Natural killer cell (primary cell): ENCODE measurements at places on chromosomes 6 and 20.

- DNase-seq: no peak
Observed at GRCh38 chr20:24993337-24994185, 1.0 kb upstream of the APMAP start.

DNA sequence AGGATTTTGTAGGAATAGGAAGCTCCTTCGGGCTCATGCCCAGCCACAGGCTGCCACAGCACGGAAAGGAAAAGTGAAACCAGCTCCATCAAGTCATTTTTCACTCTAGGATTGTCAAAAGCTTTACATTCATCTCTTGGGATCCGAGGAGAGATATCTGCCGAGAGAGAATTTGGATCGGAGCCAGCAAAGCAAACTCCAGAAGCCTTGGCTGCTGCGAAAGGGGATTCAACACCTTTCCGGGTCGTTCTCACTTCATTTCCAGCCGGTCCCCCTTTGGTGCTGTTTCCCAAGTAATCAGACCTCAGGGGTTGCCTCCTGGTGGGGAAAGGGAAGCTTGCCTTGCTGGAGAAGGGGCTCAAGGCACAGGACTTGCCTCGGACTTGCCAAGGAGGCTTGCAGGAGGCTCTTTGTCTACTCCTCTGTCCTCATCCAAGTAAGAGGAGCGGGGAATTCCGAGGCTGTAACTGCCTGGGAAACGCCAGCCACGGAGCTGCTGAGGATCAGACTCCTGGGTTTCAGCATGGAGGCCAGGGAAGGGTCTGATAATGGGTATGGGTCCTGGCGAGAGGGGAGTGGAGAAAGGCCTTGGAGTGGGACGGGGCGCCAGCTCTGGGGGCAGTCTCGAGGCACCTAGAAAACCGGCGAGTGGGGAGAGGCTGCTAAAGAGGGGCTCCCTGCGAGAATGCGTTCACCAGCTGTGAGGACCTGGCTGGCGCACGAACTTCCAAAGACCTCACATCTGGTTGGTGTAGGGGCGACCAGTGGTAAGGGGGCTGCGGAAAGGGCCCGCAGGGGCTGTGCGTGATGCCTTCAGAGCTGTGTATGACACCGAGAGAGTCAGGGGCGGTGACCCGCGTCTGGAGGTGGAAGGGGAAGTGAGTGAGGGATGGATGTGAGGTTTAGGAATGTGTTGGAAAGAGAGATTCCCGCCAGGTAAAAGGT lies 702 bp downstream of the ETV7 start:
- no peak for DNase-seq

- DNase-seq: no peak
Observed at GRCh38 chr6:104402572-104402971, 457.1 kb downstream of the HACE1 start.

DNA sequence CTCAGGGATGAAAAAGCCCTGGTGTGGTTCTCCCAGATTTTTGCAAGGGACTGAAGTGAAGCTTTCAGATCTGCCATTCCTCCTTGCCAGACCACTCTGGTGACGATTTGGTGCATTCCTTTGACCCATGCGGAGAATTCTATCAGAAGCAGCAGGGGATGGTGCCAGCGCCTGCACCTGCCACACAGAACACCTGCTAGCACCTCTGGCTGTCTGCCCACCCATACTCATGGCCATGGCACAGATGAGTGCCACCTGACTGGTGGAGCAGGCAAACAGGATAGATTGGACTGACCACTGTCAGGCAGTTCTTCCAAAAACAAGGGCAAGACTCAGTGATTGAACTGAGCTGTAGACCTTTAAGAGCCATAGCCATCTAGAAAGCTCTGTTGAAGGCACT lies 107.1 kb downstream of the CDYL start:
- DNase-seq: no peak

GRCh38 chr6:46331461-46331860 lies 159.8 kb downstream of the RCAN2 start:
- no peak for DNase-seq

DNA sequence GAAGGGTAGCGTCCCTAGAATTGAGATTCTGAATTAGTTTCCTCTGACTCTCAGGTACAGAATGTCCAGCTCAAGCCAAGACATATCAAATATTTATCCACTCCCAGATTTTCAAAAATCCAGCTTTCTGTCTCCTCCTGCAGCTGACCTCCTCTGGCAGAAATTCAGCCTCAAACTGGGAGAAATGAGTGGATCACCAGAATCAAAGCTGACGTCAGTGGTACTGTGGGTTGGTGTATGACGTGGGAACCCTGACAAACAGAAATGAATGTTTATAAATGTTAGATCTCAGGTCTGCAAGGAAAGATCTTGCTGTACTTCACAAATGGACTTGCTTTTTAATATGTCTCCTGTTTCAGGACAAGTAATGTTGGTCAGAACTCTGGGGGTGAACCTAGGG lies 595.0 kb downstream of the PTPRT start:
- DNase-seq: no peak

- DNase-seq: no peak
Observed at GRCh38 chr6:169965657-169966311, 214.4 kb downstream of the ERMARD start.

DNA sequence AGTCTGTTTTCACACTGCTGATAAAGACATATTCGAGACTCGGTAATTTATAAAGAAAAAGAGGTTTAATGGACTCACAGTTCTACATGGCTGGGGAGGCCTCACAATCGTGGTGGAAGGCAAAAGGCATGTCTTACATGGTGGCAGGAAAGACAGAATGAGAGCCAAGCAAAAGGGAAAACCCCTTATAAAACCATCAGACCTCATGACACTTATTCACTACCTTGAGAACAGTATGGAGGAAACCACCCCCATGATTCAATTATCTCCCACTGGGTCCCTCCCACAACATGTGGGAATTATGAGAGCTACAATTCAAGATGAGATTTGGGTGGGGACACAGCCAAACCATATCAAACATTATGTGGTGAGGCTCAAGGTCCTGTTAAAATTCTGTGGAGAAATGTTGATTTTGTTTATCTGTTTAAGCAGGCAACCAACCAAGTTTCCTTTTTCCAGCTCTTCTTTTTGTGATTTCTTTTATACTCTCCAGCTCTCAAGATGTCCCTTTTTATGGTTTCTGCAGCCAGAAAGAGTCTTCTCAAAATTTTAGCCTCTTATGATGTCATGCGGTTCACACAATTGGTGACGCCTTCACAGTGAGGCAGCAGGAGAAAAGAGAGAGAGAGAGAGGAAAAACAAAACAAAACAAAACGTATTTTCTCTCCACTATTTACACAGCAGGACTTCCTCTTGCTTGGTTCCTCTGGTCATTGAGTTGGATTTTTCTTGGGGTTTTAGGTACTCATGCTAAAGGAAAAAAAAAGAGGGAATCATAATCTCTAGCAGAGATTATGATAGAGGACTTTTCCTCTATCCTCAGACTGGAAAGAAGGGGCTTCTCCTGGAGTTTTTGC lies 18.0 kb downstream of the AIG1 start:
- DNase-seq: no peak

GRCh38 chr20:49894073-49894470 lies 21.3 kb downstream of the SPATA2 start:
- no peak for DNase-seq

- DNase-seq: no peak
Observed at GRCh38 chr6:85273870-85274269, 176.0 kb upstream of the NT5E start.

- no peak for DNase-seq
Observed at GRCh38 chr20:2535711-2536559, 438 bp upstream of the TMC2 start.

DNA sequence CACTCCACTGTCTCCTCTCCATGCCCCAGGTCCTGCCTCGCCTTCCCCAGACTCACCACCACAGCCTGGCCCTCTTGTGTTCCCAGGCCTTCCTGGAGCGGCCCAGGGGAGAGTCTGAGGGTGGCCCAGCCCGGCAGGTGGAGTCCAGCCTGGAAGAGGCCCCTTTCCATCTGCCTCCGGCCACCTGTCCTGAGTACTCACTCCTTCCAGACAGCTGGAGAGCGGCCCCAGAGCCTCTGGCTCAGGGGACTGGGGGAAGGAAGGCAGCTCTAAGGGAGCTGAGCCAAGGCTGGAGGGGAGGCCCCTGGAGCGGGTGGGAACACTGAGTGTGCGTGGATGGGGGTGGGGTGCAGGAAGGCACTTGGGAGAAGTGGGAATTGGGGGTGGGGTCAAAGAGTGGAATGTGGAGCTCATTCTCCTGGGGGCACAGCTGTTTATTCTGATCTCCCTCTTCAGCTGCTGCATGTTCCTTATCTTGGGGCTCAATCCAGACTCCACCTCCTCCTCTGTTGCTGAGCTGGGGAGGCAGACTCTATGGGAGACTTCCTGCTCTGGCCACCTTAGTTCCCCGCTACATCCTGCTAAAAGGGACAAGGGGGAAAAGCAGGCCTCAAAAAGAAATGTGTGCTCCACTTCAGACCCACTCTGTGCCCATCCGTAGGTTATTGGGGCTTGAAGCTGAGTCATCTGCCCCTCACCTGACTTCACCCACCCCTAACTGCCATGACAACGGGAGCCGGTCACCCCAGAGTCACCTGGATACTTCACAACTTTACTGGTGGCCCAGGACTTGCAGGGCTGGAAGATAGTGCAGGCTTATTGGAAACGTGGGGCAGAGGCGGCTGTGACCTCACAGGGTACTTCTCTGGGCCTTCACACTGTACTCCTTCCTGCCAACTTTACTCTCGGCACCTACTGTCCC lies 19.5 kb upstream of the TAF8 start:
- no peak for DNase-seq

GRCh38 chr6:72855471-72855870 lies 233.6 kb downstream of the KCNQ5 start:
- DNase-seq: no peak

DNA sequence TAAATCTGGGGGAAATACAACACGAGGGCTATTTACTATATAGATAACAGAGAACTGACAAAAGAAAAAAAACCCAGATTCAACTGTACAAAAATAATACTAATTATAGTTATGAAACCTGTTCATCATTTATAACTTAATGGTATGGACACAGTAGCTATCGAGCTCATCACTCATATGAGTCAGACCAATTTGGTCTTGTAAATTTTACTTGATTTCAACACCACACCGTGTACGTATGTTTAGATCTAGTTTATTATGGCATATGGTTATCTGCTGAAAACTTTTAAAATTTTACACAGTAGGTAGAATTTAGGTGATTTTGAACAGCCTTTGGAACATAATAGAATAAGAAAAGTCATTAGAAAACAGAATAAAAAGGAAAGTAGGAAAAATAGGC lies 5.5 kb downstream of the MYLK4 start:
- no peak for DNase-seq
